Activated T-helper 2 cell treated with anti-CD3 and anti-CD28 coated beads, Interferon-gamma antibody, Interleukin-2, Interleukin-4, amounts not matched to agents 10 μg/mL and 5 μg/mL and 100 μg/mL, durations not matched to agents 14 hours and 24 hours and 36 hours (primary cell): ENCODE measurements at places on chromosomes 4 and X.

DNA sequence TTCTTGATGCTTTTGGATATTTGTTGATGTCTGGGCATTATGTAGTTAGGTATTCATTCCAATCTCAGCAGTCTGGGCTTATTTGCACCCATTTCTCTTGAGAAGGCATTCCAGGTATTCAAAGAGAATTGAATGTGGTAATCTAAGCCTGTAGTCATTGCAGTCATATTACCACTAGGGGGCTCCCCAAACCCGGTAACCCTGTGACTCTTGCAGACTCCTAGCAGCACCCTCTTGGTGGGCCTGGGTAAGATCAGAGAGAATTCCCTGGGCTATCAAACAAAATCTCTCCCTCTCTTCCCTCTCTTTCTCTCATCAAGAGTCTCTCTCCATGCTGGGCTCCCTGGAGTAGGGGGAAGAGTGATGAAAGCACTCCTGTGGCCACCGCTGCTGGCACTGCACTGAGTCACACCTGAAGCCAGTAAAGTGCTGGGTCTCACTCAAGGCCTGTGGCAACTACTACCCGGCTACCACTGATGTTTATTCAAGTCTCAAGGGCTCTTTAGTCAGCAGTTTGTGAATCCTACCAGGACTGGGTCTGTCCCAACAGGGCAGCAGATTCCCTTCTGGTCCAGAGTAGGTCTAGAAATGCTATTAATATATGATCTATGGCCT lies 187.7 kb upstream of the NUDT10 start:
- DNase-seq, result no peak

DNA sequence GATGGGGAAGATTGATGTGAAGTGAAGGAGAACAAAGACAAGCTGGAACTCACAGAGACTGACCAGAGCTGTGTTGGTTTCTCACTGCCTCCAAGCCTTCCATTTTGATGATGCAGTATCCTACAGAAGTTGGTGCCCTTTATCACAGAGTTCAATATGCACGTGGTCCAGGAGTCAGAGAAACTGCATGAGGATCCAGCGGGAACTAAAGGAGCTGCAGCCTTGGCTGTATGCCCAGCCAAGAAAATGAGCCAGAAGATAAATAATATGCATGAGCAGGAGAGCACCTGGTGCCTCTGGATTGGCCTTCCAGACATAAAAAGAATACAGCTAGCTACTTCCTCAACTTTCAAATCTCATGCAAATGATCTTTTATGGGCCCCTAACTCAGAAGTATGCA lies 44.3 kb upstream of the DCLK2 start:
- DNase-seq, result no peak

DNA sequence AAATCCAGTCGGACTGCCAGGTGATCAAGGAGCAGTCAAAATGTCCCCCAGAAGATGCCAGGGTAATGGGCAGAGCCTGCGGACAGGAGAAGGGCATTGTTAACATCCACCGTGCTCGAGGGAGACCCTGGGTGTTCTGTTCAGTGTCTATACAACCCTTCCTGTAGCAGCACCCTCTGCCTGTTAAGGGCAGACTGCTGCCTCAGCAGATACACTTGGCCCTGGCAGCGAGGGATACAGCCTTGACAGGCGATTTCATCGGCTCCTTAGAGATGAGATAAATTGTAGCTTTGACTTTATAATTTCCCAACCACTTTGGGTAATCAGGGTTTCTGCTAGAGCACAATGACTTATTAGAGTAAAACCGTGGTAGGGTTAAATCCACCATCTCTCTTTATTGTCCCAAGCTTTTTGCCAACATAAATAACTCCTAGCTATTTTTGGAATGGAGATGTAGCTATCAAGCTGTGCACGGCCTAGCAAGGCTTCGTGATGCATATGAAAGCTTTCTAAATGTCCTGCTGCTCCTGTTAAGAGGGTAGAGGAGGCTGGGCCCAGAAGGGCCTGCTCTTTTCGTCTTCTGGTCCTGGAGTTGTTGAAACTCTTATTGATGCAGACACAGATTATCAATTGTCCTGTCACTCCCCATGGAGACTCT lies 195.9 kb downstream of the CPEB2 start:
- DNase-seq, result no peak

- DNase-seq, result no peak
Observed at GRCh38 chr4:829291-829690, 3.4 kb upstream of the CPLX1 start.

DNA sequence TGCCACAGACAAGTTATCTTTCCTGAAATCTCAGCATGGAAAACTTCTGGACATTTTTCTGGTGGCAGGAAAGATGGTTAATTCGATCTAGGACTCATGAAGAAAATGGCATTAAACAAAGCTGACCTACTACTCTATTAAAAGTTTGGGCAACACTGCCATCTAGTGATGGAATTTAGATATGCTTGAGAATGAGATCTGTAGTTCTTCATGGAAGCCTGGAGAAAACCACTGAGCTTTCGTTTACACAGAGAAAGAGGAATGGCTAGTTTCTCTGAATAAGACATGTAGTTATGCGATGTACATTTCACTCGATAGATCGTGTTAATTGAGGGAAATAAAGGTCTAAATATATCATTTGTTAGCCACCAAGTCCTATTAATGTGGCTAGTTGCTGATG lies 51.7 kb upstream of the CHRDL1 start:
- DNase-seq, result no peak

DNA sequence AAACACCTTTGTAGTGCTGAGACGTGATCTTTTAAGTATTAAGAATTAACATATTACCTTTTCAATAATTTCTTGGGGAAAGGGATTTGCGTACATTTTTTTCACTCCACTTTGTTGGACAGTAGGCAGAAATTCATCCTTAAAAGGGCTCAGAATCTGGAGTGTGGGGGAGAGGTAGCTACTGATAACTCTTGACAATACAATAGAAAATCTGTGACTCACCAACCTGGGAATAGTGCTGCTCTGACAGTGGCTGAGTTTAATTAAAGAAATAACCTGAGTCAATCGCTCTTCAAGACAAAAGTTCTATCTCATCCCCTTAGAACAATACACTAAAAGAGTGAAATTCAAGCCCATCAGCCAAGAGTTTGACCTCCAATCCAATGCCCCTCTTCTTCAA lies 60.2 kb downstream of the SLC9A7 start:
- no peak for DNase-seq

GRCh38 chrX:55201930-55202579 lies 18.1 kb upstream of the PAGE5 start:
- no peak for DNase-seq

DNA sequence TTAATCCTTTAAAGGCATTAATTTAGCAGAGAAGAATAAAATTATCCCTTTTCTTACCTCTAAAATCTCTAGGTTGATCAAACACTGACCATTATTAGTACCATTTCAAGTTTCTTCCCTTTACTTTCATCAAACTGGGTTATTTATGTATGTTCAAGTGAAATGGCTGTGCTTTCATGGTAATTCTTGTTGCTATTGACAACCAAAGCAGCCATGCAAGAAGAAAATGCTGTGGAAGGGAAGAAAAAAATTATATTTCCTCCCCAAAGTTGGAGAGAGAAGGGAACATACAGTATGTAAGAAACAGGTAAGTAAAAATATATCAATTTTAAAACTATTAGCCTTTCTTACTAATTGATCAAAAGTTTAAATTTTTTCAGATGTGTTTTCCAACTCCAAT lies 16.2 kb downstream of the NPNT start:
- no peak for DNase-seq

- DNase-seq, result no peak
Observed at GRCh38 chr4:3823496-3824341, 57.5 kb downstream of the ADRA2C start.

- DNase-seq, result no peak
Observed at GRCh38 chr4:185839194-185839712, 27.3 kb upstream of the SORBS2 start.

- DNase-seq, result no peak
Observed at GRCh38 chr4:932713-933070, 432 bp downstream of the TMEM175 start.

DNA sequence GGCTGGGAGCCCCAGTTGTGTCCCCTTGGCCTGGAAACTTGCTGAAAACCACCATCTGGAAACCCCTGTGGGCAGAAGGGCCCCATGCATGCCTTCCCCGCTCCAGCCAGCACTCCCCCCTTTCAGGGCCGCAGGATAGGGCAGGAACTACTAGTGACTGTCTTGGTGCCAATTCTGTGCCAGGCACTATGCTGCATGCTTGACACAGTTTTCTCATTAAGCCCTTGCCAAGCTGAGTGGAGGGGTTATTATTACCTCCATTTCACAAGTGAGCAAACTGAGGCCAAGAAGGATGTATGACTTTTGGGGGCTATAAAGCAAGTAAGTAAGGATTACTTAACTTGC lies 73.6 kb upstream of the PJA1 start:
- DNase-seq, result no peak

- no peak for DNase-seq
Observed at GRCh38 chr4:29278585-29278984, 1441.6 kb upstream of the PCDH7 start.

- no peak for DNase-seq
Observed at GRCh38 chr4:187417721-187418120, 577.9 kb upstream of the ZFP42 start.

- DNase-seq, result no peak
Observed at GRCh38 chr4:8419222-8420041, 21.1 kb downstream of the ACOX3 start.

GRCh38 chrX:141341341-141341740 lies 99.0 kb upstream of the SPANXC start:
- DNase-seq, result no peak

DNA sequence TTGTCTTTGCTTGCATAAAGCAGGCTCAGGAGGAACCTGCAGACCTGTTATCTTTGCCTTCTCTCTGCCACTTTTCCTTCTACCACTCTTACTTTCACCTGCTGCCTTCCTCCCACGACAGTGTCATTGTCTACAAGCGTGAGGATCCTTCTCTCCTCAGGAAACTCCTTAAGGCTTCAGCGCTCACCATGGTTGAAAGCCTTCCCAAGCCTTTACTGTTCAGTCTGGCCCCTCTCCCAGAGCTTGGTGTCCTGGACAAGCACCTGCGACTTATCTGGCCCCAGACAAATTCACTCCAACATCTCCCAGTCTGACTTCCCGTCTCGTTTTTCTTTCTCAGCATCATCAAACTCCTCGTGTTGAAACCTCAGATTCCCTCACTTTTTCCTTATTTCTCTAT lies 31.0 kb downstream of the CC2D2A start:
- no peak for DNase-seq
